Stimulated activated CD4-positive, alpha-beta T cell treated with anti-CD3 and anti-CD28 coated beads, Interleukin-12 subunit alpha, Interleukin-12 subunit beta, amount 100 ng/mL, for 4 hours (primary cell): ENCODE measurements at places on chromosomes 3 and 15.

DNA sequence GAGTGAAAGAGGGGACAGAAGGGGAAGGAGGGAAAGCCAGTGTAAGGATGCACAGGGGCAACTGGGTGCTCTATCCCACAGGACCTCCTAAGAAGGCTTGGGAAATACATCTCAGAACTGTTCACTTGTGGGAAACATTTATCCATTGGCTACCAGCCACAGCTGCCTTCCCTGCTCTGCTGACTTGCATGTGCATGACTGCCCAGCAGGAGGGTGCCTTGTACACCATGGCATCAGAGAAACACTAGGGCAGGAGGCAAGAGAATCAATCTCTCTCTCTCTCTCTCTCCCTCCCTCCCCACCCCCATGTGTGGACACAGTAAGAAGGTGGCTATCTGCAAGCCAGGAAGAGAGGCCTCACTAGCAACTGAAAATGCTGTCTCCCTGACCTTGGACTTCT, 62.9 kb upstream of the ZBTB38 start:
- no peak for DNase-seq

- DNase-seq: no peak
Observed at GRCh38 chr15:32685576-32685975, 32.2 kb upstream of the GREM1 start.

DNA sequence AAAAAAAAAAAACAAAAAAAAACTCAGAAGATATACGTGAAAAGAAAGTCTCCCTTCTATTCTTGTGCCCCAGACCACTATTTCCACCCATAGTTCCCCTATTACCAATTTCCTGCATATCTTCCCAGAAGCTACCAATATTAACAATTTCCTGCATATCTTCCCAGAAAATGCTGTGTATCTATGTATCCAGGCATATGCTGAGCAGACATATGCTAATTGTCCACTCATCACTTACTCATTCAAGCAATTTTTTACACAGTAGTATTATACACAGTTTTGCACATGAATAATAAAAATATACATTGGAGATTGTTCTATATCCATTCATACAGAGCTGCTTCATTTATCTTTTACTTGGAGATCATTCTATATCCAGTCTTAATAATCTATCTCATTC, 12.6 kb upstream of the SLMAP start:
- no peak for DNase-seq

DNA sequence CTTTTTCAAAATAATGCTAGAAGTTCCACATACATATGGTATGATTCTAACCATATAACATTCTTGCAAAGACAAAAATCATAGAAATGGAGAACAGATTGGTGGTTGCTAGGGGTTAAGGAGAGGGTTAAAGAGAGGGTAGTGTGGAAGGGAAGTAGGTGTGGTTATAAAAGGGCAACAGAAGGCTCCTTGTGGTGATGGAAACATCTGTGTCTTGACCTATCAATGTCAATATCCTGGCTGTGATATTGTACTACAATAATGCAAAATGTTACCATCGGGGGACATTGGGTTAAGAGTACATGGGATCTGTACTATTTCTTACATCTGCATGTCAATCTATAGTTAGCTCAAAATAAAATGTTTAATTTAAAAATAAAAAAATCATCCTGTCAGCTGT, 67.8 kb upstream of the FSIP1 start:
- no peak for DNase-seq

GRCh38 chr15:62740141-62741004, 302.2 kb upstream of the TPM1 start:
- no peak for DNase-seq
